ENCODE measurements at places on chromosomes 1 and 21.
A peak's percentile ranks its signal among the peaks of the same experiment; 100 is the strongest.

- DNase-seq, result no peak
Measured at GRCh38 chr1:161198194-161198896, 509 bp downstream of the ADAMTS4 start.

- DNase-seq, result no peak
Measured at GRCh38 chr1:156668801-156669637, 8.2 kb downstream of the NES start.

GRCh38 chr1:11668516-11668915 is 4.5 kb downstream of the FBXO6 start:
- no peak for DNase-seq

GRCh38 chr21:28066076-28066475 is 926.6 kb downstream of the LTN1 start:
- no peak for DNase-seq

- DNase-seq, result no peak
Measured at GRCh38 chr1:27505420-27505680, 15.4 kb upstream of the WASF2 start.

- DNase-seq, result no peak
Measured at GRCh38 chr1:236865818-236866155, 70.7 kb downstream of the MTR start.

GRCh38 chr1:94884106-94884505 is 42.8 kb downstream of the CNN3 start:
- DNase-seq, result no peak

- DNase-seq, result no peak
Measured at GRCh38 chr1:231985296-231986023, 358.9 kb downstream of the DISC1 start.

DNA sequence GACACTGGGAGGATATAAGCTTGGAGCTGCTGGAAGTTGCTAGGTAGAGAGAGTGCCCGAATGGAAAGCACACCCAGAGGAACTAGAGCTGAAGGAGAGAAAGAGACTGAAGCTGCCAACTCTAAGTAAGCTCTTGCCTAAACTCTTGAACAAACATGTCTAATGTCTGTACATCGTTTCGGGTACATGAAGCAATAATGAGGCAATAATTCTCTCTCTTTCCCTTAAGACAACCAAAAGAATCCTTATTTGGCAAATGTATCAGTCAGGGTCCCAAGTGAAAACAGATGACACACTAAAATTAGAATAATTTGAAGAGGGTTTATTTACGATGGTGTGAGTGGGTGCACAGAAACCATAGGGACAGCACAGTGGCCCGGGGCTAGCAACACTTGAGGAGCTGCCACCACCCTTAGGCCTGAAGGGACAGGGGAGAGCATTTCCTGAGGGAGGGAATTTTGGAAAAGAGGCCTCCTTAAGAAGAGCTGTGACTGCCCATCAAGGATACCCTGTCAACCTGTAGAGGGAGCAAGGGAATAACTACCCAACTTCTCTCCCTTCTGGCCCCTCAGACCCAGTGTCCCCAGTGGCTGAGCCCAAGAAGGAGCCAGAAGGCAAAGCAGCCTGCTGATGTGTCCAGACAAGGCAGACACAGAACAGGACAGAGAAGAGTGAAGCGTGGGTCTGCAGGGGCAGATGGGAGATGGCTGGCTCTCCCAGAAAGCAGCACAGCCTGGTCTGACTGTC is 36.1 kb upstream of the KHDRBS1 start:
- DNase-seq, result peak; percentile 66

GRCh38 chr1:115545791-115546733 is 95.7 kb upstream of the VANGL1 start:
- peak; percentile 75 for DNase-seq

DNA sequence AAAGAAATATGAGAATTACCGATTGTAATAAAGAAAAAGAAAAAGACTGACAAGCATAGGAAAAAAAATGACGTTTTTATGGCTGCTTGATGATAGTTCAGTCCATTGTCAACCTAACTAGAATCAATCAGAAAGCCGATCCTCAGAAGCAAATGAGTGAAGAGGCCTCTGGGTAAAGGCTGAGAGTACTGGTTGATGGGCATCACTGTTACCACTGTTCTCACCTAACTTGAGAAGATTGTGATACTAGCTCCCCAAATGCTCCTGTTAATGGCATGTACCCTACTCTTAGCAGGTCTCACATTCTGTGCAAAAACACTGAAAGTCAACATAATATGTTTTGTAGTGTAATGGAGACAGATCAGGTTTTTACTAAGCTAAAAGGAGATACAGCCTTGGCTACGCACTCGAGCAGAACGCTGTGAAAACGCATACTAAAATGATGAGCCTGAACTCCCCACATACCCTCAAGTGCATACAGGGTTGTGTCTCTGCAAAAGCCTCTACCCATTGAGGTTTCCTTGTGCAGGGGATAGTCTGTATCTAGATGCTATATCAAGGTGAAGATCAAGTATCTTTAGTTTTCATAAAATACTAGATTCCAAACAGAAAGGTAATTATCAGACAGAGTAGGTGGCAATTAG is 554.6 kb downstream of the SMYD3 start:
- DNase-seq, result no peak

DNA sequence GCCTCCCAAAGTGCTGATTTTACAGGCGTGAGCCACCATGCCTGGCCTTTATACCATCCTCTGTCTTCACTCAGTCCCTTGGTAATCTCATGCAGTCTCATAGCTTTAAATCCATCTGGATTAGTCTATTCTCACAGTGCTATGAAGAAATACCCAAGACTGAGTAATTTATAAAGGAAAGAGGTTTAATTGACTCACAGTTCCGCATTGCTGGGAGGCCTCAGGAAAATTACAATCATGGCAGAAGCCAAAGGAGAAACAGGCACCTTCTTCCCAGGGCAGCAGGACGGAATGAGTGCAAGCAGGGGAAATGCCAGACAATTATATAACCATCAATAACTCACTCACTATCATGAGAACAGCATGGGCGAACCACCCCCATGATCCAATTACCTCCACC is 49.1 kb upstream of the CPLANE2 start:
- DNase-seq, result no peak
